ACHN (cell line): ENCODE measurements at places on chromosomes 4 and X.

- DNase-seq = no peak
Measured at GRCh38 chr4:113059449-113060182, 10.2 kb downstream of the ANK2 start.

- DNase-seq = no peak
Measured at GRCh38 chr4:172489861-172490260, 676.7 kb downstream of the GALNTL6 start.

DNA sequence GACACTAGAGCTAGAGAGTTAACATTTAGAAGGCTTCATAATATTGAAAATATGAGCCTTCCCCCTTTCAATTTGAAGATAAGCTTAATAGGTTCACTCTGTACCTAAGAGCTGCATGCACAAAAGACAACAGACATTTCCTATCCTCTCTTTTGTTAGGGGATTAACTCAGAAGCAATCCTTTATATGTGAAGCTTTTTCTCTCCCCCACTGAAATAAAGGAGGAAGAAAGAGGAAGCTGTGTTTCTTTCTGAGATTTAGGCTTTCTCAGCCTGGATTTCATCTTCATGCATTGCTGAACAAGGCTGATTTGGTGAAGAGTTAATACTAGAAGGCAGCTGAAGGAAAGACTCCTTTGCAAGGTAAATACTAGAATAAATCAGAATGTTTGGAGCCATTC, 21.0 kb upstream of the CABS1 start:
- DNase-seq = no peak

GRCh38 chrX:111467896-111468295, 43.5 kb upstream of the SERTM2 start:
- no peak for DNase-seq

DNA sequence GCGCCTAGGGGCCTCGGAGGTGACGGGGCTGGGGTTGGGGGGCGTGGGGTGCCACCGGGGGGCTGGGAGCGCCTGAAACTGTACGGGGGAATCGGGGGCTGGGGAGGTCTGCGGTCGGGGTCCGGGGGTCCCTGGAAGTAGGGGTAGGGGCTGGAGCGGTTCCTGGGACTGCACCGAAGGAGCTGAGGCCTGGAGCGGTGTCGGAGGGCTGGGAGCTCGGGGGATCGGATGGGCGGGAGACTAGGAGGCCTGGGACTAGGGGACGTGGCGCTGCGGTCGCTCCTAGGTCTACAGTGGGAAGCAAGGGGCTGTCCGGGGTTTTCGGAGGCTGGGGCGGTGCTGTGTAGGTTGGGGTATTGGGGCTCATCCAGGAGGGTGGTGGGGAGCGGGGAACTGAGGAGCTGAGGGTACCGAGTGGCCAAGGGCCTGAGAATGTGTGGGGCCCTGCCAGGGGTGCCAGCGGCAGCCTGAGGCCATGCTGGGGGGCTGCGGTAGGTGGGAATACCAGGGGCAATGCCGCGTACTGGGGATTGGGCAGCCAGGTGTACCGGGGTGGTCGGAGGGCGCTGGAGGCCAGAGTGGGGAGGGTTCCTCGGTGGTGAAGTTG, 562 bp downstream of the AKAP17A start:
- no peak for DNase-seq
